K562 (cell line): ENCODE measurements at places on chromosomes 1 and 21. TPM values are rescaled to one million over a fixed set of nuclear protein-coding genes. Genes with fewer than 3 reads are reported as not detected.
A peak's percentile ranks its signal among the peaks of the same experiment; 100 is the strongest.

The NVL gene
- 44.7 and 49.0 TPM in 2 replicates for total RNA-seq

GRCh38 chr21:35046263-35046624 is 2.9 kb downstream of the RUNX1 start:
- DNase-seq: no peak

DNA sequence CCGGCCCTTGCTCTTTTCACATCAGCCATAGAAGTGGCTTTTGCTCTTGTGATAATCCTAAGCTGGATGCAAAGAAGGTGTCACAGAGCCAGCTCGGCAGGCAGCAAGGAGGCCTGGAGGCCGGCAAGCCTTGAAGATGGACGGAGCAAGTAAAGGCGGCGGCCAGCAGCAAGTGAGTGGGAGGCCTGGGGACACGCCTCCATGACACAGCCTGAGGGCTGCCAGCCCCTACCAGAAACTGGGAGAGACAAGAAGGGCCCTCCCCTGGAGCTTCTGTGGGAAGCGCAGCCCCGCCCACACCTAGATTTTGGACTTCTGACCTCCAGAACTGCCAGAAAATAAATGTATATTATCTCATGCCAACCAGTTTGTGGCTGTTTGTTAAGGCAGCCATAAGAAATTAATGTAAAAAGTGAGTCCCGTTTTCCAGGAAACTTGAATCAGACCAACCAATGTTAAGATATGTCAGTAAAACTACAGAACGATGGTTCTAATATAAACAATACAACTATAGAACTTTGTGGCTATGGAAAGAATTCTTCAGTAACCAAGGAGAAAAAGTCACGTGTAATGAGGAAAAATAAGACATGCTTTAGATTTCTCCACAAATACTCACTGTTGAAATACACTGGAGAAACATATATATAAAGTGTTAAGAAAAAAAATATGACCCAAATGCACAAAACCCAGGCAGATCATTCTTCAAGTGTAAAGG is 49.9 kb downstream of the BACE2 start:
- DNase-seq: peak; percentile 51

The EPHA2 gene
- 0.36 and 0.40 TPM in 2 replicates for total RNA-seq

The DCST2 gene
- 0.09 and 0.40 TPM in 2 replicates for total RNA-seq

GRCh38 chr1:13992489-13993285 is 292.7 kb downstream of the PRDM2 start:
- DNase-seq: no peak

The PKLR gene
- 75.7 and 78.4 TPM in 2 replicates for total RNA-seq

GRCh38 chr1:172960019-172960418 is 90.7 kb downstream of the TNFSF18 start:
- no peak for DNase-seq

DNA sequence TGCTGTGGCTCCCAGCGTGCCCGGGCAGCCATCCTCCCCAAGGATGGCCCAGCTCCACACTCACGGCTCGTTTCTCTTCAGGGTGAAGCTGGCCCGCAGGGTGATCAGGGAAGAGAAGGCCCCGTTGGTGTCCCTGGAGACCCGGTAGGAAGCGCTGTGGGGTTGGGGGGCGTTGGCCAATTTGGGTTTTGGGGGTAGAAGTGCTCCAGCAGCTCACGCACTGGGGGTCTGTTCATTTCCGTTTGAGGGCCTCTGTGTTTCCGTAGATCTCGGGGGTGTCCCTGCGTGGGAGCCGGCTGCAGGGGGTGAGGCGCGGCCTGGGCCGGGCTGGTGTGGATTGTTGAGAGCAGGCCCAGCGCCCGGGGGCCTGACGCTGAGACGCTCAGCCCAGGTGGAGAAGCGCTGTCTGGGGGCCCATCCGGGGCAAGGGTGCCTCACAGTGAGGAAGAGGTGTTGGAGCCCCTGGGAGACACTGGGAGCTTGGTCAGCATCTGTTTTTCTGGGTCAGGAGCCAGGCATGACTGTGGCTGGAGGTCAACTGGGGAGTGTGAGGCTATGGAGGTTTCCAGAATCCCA is 12.6 kb downstream of the COL6A1 start:
- DNase-seq: no peak

GRCh38 chr1:84889437-84889836 is 3.6 kb downstream of the LPAR3 start:
- no peak for DNase-seq

The FAM131C gene
- 0.16 and 0.18 TPM in 2 replicates for total RNA-seq

GRCh38 chr1:8818325-8818775 is 910 bp upstream of the RERE start:
- DNase-seq: no peak

- no peak for DNase-seq
Observed at GRCh38 chr1:239225396-239225795, 161.0 kb upstream of the CHRM3 start.

DNA sequence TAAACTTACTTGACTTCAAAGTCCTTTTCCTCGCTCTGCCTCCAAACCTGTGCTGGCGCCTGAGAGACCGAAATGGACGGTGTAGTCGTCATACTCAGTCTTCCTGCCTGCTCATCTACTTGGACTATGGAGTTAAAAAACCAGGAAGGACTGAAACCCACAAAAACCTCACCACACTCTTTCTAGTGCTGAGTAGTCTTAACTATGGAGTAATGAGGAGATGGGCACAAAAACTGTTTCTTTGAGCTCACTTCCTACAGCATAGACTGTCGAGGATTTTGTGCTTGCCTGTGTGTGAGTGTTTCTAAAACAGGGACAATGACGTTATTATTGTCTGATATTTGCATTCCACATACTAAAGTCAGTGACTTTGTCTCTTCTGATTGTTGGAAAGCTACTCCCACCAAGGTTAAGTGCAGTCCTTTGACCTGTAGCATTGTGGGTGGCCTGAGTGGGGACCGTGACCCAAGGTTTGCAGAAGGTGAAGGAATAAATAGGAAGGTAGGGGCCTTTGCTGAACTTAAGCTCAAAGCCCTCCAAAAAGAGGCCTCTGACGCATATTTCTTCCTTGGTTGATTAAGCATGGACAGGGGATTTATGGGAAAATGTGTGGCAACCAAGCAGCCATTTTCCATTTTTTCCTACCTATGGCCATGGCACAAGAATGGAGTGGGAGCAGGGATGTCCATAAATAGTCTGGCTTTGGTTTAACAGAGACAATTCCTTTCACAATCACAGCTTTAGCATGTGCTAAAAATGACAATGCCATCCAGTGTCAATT is 109.6 kb downstream of the ZBTB18 start:
- DNase-seq: no peak

The PROX1 gene
- total RNA-seq: 0.09 and 0.22 TPM in 2 replicates

GRCh38 chr1:24507405-24507804 is 4.8 kb downstream of the RCAN3 start:
- DNase-seq: no peak

DNA sequence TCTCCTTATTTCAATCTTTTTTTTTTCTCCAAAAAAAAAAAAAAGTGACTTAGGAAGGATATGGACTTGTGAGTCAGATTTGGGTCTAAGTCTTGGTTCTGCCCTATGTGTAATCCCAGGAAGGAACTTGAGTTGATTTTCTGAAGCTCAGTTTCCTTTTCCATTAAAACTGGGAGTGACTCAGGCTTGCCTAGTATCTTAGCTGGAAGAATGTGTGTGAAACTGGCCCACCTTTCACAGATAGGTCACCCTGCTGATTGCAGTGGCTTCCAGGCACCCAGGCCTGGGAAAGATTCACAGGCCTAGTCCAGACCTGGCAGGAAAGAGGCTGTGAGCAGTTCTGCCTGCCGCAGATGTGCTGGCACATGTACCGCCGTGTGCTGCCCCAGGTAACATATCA is 218.3 kb upstream of the HOOK1 start:
- DNase-seq: no peak

DNA sequence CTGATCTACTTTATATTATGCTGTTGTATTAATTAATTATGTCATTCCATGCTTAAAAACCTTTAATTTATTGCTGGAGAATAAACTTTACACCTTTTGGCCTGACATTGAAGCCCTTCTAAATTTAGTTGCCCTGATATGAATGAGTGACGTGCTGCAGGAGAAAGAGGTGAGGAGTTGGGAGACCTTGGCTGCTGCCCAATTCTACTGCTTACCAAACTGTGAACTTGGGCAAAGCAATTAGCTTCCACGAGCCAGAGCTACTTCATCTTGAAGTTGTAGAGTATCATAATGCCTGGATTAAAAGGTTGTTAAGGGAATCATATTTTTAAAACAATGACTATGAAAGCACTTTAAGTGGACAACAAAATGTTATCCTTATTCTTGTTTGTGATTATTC is 126.8 kb upstream of the DEPDC1 start:
- DNase-seq: no peak

DNA sequence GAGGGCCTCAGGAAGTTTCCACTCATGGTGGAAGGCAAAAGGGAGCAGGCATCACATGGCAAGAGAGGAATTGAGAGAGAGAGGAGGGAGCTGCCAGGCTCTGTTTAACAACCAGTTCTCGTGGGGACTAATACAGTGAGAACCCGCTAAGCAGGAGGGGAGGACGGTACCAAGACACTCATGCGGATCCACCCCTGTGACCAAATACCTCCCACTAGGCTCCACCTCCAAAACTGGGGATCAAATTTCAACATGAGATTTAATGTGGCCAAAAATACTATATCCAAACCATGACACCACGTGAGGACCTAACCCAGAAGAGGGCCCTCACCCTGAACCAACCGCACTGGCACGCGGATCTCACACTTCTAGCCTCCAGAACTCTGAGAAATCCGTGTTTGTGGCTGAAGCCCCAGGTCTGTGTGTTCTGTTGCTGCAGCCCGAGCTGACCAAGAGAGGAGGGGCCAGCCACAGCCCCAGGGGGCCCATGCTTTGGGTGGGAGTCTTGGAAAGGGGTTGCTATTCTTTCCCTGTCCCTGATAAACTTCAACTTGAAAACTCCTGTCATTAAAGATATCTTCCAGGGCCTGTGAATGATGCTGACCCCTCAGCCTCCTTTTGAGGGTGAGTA is 32.0 kb downstream of the TRIM67 start:
- DNase-seq: no peak

DNA sequence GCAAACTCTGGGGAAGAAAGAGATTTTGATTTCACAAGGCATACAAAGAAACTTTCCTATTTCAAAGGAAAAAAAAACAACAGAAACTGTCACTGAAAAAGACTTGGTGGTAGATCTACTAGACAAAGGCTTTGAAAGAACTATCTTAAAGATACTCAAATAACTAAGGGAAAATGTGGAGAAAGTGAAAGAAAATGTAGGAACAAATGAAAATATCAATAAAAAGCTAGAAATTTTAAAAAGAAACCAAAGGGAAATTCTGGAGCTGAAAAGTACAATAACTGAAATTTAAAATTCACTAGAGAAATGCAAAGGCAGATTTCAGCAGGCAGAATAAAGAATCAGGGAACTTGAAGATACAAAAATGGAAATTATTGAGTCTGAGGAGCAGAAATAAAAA is 6.2 kb downstream of the COL6A2 start:
- no peak for DNase-seq

GRCh38 chr1:63691701-63692425 is 82.0 kb upstream of the ROR1 start:
- peak; percentile 55 for DNase-seq

DNA sequence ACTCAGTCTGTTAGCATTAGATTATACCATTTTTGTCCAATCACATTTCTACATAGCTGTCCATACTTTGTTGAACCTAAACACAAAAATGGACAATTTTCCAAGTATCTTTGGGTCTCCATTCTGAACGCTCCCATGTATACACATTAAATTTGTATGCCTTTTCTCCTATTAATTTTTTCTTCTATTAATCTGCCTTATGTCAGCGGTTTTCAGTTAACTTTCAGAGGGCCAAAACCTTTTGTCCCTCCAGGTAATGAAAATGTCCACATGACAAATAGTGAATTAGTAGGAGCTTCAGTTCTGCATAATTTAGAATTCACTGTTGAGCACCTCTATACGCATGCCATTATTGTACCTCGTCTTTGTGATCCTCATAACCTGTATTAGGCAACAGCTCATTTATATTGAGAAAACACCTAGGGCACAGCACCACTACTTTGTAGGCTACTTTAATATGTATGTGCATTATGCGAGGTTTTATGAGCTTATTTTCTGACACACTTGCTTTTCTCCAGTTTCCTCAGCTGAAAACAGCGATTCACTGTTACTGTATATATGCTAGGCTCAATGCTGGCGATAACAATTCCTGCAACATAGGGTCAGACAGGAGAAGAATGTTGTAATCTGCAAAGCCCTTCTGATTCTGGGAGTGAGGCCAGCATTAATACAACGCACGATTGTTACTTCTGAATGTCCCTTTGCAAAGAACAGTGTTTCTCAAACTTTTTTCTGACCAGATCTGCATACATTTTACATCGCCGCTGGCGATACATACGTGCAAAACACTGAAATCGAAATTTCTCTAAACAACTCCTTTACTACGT is 1.1 kb upstream of the ABCD3 start:
- DNase-seq: peak; percentile 51

DNA sequence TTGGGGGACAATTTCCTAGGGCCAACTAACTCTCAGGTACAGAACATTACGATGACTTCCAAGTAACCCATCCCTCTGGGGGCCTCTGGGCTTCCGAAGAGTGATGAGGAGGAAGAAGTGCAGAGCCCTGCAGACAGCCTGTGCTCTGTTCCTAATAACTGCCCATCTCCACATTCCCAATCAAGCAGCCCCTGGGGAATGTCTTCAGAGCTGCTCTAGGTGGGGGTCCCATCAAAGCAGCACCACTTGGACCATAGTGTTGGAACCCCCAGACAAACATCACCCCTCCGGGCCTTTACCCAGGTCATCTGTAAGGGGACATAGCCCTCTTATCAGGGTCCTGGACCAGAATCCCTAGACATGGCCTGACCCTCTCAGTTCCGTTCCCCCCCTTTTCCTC is 357.3 kb downstream of the NPHP4 start:
- DNase-seq: no peak

DNA sequence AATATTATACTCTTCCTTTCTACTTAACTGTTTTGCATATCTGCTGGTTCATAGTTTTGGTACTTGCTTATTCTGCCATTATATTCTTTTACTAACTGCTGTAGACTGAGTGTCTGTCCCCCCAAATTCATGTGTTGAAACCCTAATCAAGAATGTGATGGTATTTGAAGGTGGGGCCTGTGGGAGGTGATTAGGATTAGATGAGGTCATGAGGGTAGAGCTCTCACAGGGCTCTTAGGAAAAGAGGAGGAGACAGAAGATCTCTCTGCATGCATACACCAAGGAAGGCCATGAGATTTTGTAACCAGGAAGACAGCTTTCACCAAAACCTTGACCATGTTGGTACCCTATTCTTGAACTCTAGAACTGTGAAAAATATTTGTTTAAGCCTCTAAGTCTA is 354.1 kb upstream of the B3GALT2 start:
- no peak for DNase-seq
